ENCODE measurements at places on chromosomes 7 and 10.

- no peak for DNase-seq
Measured at GRCh38 chr10:96422525-96422924, 63.7 kb upstream of the OPALIN start.

- no peak for DNase-seq
Measured at GRCh38 chr7:139648391-139648861, 124.9 kb downstream of the CLEC2L start.

DNA sequence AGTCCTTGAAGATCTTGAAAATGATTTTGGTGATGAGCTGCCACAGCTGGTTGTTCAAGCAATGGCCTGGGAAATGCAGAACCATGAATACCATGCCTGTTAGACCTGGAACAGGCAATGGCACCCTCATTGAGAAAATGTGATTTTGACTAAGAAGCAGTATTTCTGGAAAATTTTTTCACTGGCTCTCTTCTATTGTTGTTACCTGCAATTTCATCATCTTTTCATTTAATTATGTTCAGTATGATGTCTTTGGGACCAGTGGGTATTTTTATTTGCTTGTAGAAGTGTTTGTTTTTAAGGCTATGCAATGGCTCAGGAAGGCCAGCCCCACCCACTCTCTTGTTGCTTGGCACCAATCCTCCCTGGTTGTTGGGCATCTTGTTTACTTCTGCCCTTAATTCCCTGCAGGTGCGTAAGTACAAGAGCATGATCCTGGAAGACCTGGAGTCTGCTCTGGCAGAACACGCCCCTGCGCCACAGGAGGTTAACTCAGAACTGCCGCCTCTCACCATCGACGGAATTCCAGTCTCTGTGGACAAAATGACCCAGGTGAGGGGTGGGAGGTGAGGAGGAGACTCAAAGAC, 78.6 kb downstream of the NRF1 start:
- DNase-seq: no peak

DNA sequence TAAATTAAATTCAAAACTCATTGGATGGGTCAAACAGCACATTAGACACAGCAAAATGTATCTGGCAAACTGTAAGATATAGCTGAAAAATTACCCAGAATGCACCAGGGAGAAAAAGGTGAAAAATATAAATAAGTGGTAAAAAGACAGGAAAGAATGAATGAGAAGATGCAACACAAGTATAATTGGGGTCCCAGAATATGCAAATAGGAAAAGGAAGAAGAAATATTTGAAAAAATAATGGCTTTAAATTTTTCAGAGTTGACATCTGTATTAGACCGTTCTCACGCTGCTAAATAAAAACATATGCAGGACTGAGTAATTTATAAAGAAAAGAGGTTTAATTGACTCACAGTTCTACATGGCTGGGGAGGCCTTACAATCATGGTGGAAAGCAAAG, 167.7 kb upstream of the PLXNA4 start:
- no peak for DNase-seq

- DNase-seq: no peak
Measured at GRCh38 chr10:69262292-69262751, 16.0 kb upstream of the HK1 start.

GRCh38 chr7:77907281-77907680, 108.7 kb downstream of the PHTF2 start:
- DNase-seq: no peak
